ENCODE measurements at places on chromosomes 3 and 15.

- DNase-seq = no peak
Measured at GRCh38 chr3:148748283-148748682, 50.6 kb downstream of the AGTR1 start.

GRCh38 chr3:170337420-170337819 is 20.1 kb upstream of the SKIL start:
- no peak for DNase-seq

- no peak for DNase-seq
Measured at GRCh38 chr15:70486451-70487386, 276.6 kb downstream of the UACA start.

DNA sequence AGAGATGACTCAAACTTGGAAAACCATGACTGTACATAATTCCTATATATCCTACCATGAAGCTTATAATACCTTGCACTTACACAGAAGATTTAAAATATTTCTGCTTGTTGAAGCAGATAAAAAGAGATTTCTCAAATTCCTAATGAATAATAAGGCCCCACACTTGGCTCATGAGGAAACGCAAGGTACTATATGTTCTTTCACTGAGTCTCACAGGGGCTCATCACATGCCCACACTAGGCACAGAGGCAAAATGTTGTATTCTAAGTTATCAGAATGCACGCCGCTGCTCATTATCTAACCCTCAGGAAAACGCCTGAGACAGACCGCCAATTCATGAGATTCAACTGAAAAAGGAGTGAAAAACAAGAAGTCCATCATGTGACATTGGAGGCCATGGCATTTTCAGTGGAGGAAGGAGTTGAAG is 5.6 kb downstream of the MYO1E start:
- DNase-seq = no peak

- no peak for DNase-seq
Measured at GRCh38 chr3:185959609-185960521, 22.1 kb upstream of the TRA2B start.

GRCh38 chr3:53147151-53147902 is 13.7 kb upstream of the PRKCD start:
- DNase-seq = no peak

DNA sequence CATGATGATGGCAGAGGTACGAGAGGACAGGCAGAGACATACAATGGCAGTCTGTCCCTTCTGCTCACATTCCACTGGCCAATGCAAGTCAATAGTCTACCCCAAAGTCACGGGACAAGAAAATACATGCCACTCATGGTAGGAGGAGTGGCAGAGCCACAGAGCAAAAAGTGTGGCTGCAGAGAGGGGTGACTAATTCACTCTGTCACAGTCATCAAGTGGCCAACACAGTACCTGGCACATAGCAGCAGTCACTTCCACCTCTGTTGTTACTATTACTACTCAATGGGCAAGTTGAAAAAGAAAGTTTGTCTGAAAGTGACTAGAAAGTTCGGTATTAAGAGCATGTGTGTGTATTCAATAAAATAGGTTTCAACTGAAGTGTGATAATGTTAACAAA is 91.4 kb downstream of the SMAD3 start:
- no peak for DNase-seq

GRCh38 chr15:67520321-67521028 is 456 bp upstream of the C15orf61 start:
- no peak for DNase-seq

DNA sequence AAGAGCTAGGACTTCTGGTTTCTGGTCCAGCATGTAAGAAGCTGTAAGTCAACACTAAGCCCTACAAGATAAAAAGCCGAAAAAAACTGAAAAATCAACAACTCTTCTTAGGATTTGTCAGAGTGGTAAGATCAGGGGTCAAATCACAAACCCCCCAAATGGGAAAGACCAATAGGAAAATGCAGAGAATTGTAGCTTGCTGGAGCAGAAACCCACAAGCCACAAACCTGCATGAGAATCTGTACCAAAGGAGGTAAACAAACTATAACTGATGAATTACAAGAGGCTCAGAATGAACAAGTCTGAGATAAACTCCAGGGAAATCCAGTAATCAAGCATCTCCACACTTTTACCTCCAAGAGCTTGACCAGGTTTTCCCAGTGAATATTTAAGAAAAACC is 36.0 kb downstream of the RFX7 start:
- no peak for DNase-seq
